Stimulated activated CD8-positive, alpha-beta memory T cell treated with anti-CD3 and anti-CD28 coated beads, Interleukin-15, amount 100 ng/mL, for 24 hours (primary cell): ENCODE measurements at places on chromosomes 3 and 15.

GRCh38 chr3:146169891-146170290 lies 8.9 kb upstream of the PLOD2 start:
- DNase-seq, result no peak

- DNase-seq, result no peak
Measured at GRCh38 chr3:171825222-171825828, 15.0 kb upstream of the PLD1 start.

GRCh38 chr15:26838742-26839460 lies 28.0 kb upstream of the GABRA5 start:
- no peak for DNase-seq

DNA sequence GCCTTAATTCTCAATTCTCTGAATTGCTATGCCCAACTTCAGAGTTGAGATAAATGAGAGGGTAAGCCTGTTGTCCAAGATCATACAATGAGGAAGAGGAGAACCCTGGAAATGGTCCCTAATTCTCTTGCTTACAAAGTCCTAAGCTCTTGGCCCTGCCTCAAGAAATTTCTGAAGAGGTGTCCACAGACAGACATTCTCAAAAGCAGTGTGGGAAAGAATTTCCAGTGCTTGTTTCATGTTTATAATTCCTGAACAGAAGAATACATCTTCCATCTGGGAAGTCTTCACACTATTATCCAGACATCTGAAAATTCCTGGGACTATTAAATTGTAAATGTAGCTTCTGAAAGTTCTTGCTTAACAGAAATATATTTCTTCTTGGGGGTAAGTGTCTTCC lies 166.8 kb upstream of the LRTM1 start:
- no peak for DNase-seq

GRCh38 chr15:70636540-70637165 lies 126.7 kb downstream of the UACA start:
- DNase-seq, result no peak

GRCh38 chr15:100570275-100570674 lies 31.7 kb downstream of the LINS1 start:
- DNase-seq, result no peak

DNA sequence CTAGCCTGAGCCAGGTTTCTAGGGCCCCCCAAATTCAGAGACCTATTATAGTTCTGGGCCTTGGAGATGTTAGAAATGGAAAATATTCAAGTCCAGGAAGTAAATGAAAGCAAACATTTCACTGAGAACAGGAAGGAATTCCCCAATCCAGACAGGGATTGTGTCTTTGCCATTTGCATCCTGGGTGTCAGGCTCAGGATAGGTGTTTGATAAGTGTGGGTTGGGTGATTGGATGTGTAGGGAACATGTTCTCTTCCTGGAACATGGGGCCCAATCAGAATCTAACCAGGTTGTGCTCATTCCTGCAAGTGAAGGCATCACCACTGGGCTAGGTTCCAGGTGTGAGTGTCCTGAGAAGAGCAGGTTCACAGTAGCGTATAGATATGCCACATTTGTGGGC lies 14.6 kb upstream of the LRRC2 start:
- DNase-seq, result no peak

DNA sequence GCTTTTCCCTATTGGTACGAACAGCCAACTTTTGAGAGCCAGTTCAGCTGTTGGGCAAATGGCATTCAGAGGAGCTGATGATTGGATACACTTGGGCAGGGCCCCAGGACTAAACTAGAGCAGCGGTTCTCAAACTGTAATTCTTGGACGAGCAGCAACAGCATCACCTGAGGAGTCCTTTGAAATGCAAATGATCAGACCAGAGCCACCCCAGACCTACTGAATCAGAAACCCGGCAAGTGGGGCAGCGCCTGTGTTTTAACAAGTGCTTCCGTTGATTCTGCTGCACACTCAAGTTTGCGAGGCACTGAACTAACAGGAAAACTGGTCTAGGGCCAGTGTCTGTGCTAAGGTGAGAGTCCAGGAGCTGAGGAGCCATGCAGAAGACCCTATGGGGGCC lies 239.7 kb downstream of the UACA start:
- DNase-seq, result no peak

DNA sequence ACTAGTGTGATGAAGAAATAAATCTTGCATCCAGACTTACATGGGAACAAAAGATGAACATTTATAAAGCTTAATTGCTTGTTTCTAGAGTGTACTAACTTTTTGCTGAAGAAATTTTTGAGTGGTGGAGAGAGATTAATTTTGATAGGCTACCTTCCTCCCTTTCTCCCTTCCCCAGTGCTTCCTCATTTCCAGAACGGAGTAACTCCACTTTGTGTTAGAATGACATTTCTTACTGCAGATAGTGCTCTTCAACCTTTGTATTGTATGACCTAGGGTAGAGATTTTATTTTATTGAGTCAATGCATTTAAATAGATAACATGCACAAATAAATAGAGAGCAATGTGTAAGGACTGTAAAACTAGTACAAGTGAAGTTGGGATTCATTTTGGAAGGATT lies 1.9 kb downstream of the ATP1B3 start:
- DNase-seq, result no peak

DNA sequence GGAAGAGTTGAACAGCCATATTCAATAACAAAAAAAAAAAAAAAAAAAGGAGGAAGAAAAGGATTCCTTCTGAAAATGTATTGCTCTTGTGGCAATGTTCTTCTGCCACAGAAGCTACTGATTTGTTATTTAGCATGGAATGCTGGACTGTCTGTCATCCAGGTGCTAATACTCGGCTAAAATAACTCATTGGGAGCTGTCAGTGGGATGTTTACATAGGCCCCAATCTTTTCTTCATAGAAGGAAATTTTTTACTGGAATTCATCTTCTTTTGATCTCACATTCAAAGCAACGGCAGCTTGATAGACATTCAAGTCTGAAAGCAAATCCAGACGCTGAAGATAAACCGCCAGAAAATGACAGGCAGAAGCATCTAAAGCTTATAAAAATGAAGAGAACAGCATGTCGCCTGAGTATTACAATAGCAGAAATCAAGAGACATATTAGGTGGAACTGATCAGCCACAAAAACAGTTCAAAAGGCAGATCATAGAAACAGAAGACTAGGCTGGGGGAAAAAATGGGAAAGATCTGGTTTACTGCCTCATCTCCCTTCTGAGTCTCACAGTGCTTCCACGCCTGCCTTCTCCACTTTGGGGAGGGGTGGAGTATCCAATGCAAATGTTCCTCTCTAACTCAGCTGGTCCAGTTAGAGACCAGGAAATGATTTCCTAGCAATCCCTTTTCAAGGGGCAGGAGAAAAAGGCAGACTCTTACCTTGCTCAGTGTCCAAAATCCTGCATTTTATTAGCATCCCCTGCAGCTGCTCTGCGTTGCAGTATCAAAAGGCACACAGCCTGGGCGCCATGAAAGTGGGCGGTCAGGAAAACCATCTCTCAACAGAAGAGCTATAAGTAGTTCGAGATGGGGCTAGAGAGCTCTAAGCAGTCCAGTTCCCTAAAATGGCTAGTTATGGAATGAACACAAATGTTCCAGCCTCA lies 451.9 kb downstream of the FOXP1 start:
- no peak for DNase-seq

- no peak for DNase-seq
Measured at GRCh38 chr3:4825436-4826236, 153.6 kb upstream of the BHLHE40 start.

DNA sequence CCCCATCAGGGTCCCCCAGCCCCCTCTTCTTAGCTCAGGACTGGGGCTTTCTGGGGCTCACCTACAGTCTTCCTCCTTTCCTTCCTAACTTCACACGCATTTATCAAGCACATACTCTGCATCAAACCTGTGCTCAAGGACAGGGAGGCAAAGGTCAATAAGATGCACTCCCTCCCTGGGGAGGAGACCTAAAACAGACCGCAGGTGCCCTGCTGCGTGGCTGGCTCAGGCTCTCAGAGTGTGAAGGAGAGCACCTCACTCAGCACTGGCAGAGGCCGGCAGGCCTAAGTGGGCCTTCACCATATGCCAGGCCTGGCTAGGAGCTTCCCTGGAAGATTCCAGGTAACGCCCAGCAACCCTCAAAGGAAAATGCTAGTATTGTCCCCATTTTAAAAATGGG lies 16.5 kb downstream of the LIPC start:
- no peak for DNase-seq

GRCh38 chr3:28089527-28089897 lies 151.9 kb upstream of the CMC1 start:
- DNase-seq, result no peak

DNA sequence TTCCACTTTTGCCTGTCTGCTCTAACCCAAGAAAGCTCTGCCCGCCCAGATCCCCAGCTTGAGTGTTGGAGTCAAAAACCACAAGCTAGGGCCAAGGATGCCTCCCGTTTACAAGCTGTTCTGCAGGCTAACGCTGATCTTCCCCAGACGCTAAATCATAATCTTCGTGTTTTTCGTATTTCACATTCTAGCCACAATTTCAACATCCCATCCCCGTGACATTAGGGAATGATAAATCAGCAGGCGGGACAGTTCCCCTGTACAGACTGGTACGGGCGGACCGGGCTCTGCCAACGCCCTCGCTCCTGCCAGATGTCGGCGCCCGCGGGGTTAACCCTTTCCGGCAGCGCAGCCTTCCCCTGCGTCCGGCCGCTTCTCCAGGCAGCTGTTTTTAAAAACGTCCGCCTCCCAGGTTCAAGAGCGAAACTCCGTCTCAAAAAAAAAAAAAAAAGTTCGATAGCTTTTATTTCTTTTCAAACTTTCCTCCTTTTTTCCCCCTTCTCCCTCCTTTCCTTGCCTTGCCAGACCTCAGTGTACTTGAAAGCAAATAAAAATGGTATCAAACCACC lies 81.0 kb upstream of the BNC1 start:
- DNase-seq, result no peak

GRCh38 chr15:86062646-86063243 lies 16.9 kb upstream of the AGBL1 start:
- DNase-seq, result no peak
